ENCODE measurements at places on chromosomes 5 and 9. TPM values are rescaled to one million over a fixed set of nuclear protein-coding genes. Genes with fewer than 3 reads are reported as not detected.

LTC4S gene
- 0.65 TPM for total RNA-seq

LCP2 gene
- total RNA-seq, result not detected

GRM6 gene
- total RNA-seq, result not detected

DMRTA1 gene
- total RNA-seq, result 0.28 TPM

CCDC192 gene
- not detected for total RNA-seq

ANKRD55 gene
- total RNA-seq, result not detected

TRAF1 gene
- 2.3 TPM for total RNA-seq

SV2C gene
- not detected for total RNA-seq

GLRA1 gene
- total RNA-seq, result not detected

SOHLH1 gene
- not detected for total RNA-seq

NEUROG1 gene
- not detected for total RNA-seq

PCDHB12 gene
- 0.09 TPM for total RNA-seq

All from smooth muscle cell of bladder (primary cell).